LHCN-M2 (cell line): ENCODE measurements at places on chromosomes 16 and 17. TPM values are rescaled to one million over a fixed set of nuclear protein-coding genes. Genes with fewer than 3 reads are reported as not detected.

The PTRH2 gene
- total RNA-seq = 29.9 and 34.3 TPM in 2 replicates

The PIGL gene
- 13.9 and 14.2 TPM in 2 replicates for total RNA-seq

The BANP gene
- total RNA-seq = 19.7 and 20.5 TPM in 2 replicates

The NAA38 gene
- 80.8 and 89.6 TPM in 2 replicates for total RNA-seq

The CCL14 gene
- not detected in 2 replicates for total RNA-seq

The FBXW10B gene
- total RNA-seq = 0.83 and 1.1 TPM in 2 replicates

The SEZ6L2 gene
- 10.9 and 15.2 TPM in 2 replicates for total RNA-seq

The TMEM88 gene
- 1.1 TPM in 1 of 2 replicates, not detected in the other for total RNA-seq

The FAM171A2 gene
- total RNA-seq = 9.6 and 9.7 TPM in 2 replicates

The ZNF423 gene
- total RNA-seq = not detected in 2 replicates

The NPW gene
- 1.3 TPM in 2 replicates for total RNA-seq

The TVP23A gene
- not detected in 2 replicates for total RNA-seq

The CDH1 gene
- not detected in 2 replicates for total RNA-seq

The AANAT gene
- total RNA-seq = not detected in 2 replicates

The IL17C gene
- not detected in 2 replicates for total RNA-seq

The PTX4 gene
- total RNA-seq = not detected in 2 replicates

The IRX5 gene
- total RNA-seq = 13.1 and 14.6 TPM in 2 replicates

The GRAP gene
- 0.19 TPM in 1 of 2 replicates, not detected in the other for total RNA-seq

The AKTIP gene
- total RNA-seq = 10.4 and 13.6 TPM in 2 replicates

The DPEP3 gene
- not detected in 2 replicates for total RNA-seq

The CHP2 gene
- not detected in 2 replicates for total RNA-seq

The TP53 gene
- total RNA-seq = 34.8 and 35.5 TPM in 2 replicates

The ARHGAP44 gene
- total RNA-seq = 0.06 and 0.13 TPM in 2 replicates

The SAMD14 gene
- 1.1 and 1.6 TPM in 2 replicates for total RNA-seq

The TBC1D3D gene
- not detected in 2 replicates for total RNA-seq

The SALL1 gene
- total RNA-seq = not detected in 2 replicates

The RNF112 gene
- total RNA-seq = 0.06 TPM in 1 of 2 replicates, not detected in the other

The NECAB2 gene
- total RNA-seq = not detected in 2 replicates

The NEK8 gene
- 2.2 and 3.4 TPM in 2 replicates for total RNA-seq

The SLC22A31 gene
- total RNA-seq = 0.06 TPM in 1 of 2 replicates, not detected in the other
